Upper lobe of right lung (tissue), 1 donor: ENCODE measurements at places on chromosomes 13 and 19.
A peak's percentile ranks its signal among the peaks of the same experiment; 100 is the strongest.

DNA sequence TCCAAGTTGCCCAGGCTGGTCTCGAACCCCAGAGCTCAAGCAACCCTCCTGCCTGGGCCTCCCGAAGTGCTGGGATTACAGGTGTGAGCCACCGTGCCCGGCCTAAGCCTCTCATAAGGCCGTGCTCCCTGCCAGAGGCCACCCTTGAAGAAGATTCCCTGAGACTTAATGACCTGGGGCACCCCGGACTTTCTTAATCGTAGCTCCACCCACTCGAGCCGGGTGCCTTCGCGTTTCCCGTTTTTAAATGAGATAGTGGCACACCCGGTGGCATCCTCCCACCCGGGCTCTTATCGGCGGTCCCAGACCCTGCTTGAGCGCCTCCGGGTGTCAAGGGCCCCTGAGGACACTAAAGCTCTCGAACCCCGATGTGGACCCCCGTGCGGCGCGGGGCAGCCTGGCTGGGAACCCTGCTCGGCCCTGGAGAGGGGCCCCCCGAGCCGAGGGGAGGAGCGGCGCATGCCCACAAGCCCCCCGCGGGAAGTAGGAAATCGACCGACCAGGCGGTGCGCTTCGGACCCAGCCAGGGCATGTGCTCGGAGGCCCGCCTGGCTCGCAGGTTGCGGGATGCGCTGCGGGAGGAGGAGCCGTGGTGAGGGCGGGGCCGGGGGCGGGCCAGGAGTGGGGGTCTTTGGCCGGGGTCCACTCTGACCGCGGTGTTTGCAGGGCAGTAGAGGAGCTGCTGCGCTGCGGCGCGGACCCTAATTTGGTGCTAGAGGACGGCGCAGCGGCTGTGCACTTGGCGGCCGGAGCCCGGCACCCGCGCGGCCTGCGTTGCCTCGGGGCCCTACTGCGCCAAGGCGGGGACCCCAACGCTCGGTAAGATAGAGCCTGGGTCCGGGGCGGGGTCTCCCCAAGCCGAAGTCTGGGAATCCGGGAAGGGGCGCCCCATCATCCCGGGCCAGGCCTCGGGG, at the start of gene ANKLE1:
TSS of gene ANKLE1 (plus strand) at position 511 of the 914 bp plus-strand sequence. CDS start at position 531, 20 bp downstream.
- no peak within 1 kb of the TSS for H3K27ac ChIP-seq
- DNase-seq, result no peak
- peaks cover 16% of the 10 kb centered on the region for H3K4me1 ChIP-seq
- peak within 1 kb of the TSS; percentile 40 for H3K4me3 ChIP-seq
- peaks cover 18% of the 10 kb centered on the region for H3K27me3 ChIP-seq
- peaks cover 16% of the 10 kb centered on the region for H3K36me3 ChIP-seq

DNA sequence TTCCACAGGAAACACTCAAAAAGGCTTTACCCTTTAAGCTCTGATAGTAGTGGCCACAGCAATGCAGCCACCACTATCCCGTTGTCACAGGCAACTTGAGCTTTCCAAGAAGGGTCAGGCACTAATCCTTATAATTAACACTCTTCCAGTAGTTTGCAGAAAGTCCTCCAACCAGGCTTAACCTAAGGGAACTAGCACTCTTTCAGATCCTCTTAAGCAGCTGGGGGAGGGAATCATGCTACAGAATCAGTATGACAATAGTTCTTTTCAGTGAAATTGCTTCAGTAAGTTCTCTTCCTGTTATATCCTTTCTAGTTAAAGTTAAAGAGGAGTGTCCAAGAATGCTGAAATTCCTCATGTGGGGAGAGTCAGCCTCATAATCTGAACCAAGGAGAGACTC, 82.2 kb downstream of the TNFSF11 start:
- H3K27me3 ChIP-seq, result peaks cover 16% of the 10 kb centered on the region
- no peak overlapping the region for H3K4me3 ChIP-seq

GRCh38 chr19:56273563-56274117, 1.1 kb downstream of the EDDM13 start:
- no peak overlapping the region for H3K27ac ChIP-seq
- H3K36me3 ChIP-seq, result no peaks in the 10 kb centered on the region
- H3K4me1 ChIP-seq, result peaks cover 4% of the 10 kb centered on the region
- no peak overlapping the region for H3K4me3 ChIP-seq

GRCh38 chr19:44646049-44646416, 2.3 kb downstream of the PVR start:
- H3K36me3 ChIP-seq, result peaks cover 16% of the 10 kb centered on the region
- no peak for DNase-seq
- H3K4me3 ChIP-seq, result no peak overlapping the region
- H3K4me1 ChIP-seq, result peaks cover 13% of the 10 kb centered on the region
- H3K27ac ChIP-seq, result no peak overlapping the region

DNA sequence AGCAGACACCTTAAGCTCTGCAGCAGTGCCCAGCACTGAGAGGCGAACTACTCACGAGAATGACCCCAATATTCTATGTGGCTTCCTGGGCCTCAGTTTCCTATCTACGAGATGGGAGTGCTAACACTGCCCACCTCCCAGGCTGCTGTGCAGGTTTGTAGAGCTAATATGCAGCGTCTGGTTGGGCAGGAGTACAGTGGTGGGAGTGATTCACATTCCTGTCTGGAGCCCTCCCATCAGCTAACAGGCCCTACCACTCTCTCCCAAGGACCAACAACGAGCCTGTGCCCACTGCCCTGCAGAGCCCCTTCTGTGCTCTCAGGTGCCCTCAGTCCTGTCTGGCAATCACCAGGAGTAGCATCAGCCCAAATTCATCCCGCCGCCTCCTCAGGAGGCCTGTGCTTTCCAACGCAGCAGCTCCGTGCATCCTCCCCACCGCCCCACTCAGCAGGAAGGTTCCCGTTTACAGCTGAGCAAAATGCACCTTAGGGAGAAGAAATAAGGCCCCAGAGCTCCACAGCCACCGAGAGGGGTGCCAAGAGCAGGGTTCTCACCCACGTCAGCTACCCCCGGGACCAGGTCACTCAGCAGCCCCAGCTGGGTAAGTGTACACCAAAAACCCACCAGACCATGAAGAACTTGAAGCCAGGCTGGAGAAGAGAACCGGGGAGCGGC, 6.6 kb downstream of the AKT2 start:
- peak overlapping the region; percentile 30 for H3K27ac ChIP-seq
- DNase-seq, result no peak
- H3K27me3 ChIP-seq, result no peaks in the 10 kb centered on the region

DNA sequence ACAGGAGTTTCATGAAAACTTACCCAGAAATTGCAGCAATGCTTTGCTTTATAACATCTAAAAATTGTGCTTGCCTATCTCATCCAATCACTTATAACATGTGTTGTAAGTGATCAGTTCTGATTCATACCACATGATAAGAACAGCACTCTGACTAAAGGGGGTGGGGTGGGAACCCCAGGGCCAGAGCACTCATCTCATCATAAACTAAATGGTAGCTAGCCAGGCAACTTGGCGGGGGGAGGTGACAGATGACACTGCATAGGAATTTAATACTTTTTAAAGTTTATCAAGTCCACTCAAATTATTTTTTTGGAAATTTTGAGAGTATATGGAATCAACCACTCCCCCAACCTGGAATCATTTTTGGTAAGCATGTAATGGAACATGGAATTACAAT, 42.1 kb downstream of the FOXO1 start:
- H3K27me3 ChIP-seq, result no peaks in the 10 kb centered on the region
- DNase-seq, result no peak
- no peaks in the 10 kb centered on the region for H3K36me3 ChIP-seq
- no peak overlapping the region for H3K4me3 ChIP-seq
- no peak overlapping the region for H3K27ac ChIP-seq
